ENCODE measurements at places on chromosomes 13 and 19.

DNA sequence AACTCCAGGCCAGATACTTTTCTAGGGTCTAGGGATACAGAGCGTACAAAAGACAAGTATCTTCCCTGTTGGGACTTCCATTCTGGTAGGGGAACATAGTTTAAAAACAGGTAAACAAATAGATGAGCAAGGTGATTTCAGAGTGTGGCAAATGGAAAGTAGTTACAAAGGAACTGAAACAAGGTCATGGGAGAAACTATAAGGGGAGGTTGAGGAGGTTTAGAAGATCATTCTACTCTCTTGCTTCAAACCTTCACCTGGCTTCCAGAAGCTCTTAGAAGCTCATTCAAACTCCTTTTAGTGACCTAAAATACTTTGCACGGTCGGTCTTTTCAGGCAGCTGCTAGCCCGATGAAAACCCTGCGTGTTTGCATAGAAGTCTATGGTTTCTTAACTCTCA is 9.1 kb downstream of the FFAR2 start:
- H3K4me3 ChIP-seq, result no peak overlapping the region
- H3K27me3 ChIP-seq, result peaks cover 7% of the 10 kb centered on the region
- H3K4me1 ChIP-seq, result peaks cover 23% of the 10 kb centered on the region

GRCh38 chr13:41820581-41821237 is 140.2 kb downstream of the VWA8 start:
- H3K4me1 ChIP-seq, result no peaks in the 10 kb centered on the region
- peak overlapping the region; percentile 64 for H3K27ac ChIP-seq
- H3K36me3 ChIP-seq, result peaks cover 2% of the 10 kb centered on the region
- no peak overlapping the region for H3K4me3 ChIP-seq
- DNase-seq, result no peak
- no peaks in the 10 kb centered on the region for H3K27me3 ChIP-seq

- H3K4me1 ChIP-seq, result no peaks in the 10 kb centered on the region
- peaks cover 20% of the 10 kb centered on the region for H3K27me3 ChIP-seq
- H3K4me3 ChIP-seq, result no peak overlapping the region
- no peaks in the 10 kb centered on the region for H3K36me3 ChIP-seq
- DNase-seq, result no peak
These were observed 23.7 kb upstream of the SHISA2 start for GRCh38 chr13:26075498-26075897.

DNA sequence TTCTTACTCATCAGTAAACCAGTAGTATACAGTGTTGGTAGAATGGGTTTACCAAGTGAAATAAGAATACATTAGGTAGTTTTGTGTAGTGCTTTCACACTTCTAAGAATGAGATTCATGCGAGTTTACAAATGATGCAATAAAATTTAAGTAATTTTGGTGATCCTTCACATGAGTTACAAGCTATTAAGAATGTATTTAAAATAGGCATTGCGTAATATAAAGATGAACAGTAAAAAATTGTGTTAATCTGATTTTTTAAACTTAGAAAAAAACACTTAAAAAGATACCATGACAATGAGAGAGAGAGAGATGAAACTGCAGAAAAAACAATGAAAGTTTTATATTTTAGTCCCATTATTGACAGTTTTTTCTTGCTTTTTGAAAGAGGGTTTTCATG is 570.5 kb downstream of the SLITRK6 start:
- H3K27ac ChIP-seq, result no peak overlapping the region
- H3K4me3 ChIP-seq, result no peak overlapping the region
- H3K4me1 ChIP-seq, result no peaks in the 10 kb centered on the region
- no peaks in the 10 kb centered on the region for H3K36me3 ChIP-seq

- H3K4me3 ChIP-seq, result no peak overlapping the region
- DNase-seq, result no peak
- H3K4me1 ChIP-seq, result no peaks in the 10 kb centered on the region
- no peaks in the 10 kb centered on the region for H3K36me3 ChIP-seq
These were observed 33.4 kb downstream of the FAM124A start for GRCh38 chr13:51255556-51255955.

DNA sequence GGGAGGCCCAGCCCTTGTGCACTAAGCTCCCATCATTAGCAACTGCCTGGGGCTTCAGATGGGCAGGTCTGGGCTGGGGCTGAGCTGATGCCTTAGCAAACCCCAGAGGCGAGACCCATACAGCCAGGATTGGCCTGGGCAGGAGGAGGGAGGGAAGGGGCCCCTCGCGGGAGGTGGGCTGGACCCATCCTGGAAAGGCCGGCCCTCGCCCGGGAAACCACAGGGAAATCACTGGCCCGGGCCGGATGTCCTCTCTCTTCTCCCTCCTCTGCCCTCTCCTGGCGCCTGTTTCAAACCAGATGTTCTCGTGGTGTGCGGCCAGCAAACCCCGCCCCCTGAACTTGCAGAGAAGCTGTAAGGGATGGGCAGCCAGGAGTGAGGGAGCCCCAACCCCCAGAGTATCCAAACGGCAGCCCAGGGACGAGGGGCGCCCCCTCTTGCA is 43.1 kb downstream of the TMEM255B start:
- no peaks in the 10 kb centered on the region for H3K36me3 ChIP-seq
- DNase-seq, result no peak

GRCh38 chr13:80359414-80359777 is 18.5 kb upstream of the SPRY2 start:
- H3K36me3 ChIP-seq, result no peaks in the 10 kb centered on the region
- no peaks in the 10 kb centered on the region for H3K27me3 ChIP-seq
- H3K27ac ChIP-seq, result no peak overlapping the region
- DNase-seq, result no peak
- no peaks in the 10 kb centered on the region for H3K4me1 ChIP-seq
- H3K4me3 ChIP-seq, result no peak overlapping the region

- H3K4me3 ChIP-seq, result no peak overlapping the region
- H3K4me1 ChIP-seq, result no peaks in the 10 kb centered on the region
- H3K27me3 ChIP-seq, result no peaks in the 10 kb centered on the region
These were observed 248.1 kb downstream of the ITGBL1 start for GRCh38 chr13:101700598-101700997.

DNA sequence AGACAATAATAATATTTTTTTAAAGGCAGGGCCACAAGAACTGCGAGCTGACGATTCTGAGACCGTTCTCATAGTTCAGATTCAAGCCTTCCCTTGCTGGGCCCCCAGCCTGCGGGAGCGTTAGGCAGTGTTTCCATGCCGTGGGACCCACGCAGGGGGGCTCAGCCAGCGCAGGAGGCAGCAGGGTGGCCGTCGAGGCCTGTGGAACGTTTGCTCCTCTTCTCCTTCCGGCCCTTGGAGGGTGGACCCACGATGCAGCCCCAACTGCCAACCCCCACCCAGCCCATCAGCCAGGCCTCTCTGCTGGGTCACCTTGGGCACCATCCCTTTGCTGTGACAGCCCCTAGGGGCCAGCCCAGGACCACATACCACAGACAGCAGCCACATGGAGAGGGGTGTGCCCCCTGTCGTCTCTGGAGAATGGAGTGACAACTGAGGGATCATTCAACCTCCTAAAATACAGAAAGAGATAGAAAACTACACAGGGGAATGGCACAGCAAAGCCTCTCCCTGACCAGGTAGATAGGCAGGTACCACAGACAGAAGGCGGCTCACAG is 46.8 kb downstream of the PDCD5 start:
- H3K36me3 ChIP-seq, result peaks cover 5% of the 10 kb centered on the region
- H3K4me1 ChIP-seq, result no peaks in the 10 kb centered on the region
- H3K27me3 ChIP-seq, result no peaks in the 10 kb centered on the region
- H3K27ac ChIP-seq, result no peak overlapping the region
- no peak for DNase-seq

DNA sequence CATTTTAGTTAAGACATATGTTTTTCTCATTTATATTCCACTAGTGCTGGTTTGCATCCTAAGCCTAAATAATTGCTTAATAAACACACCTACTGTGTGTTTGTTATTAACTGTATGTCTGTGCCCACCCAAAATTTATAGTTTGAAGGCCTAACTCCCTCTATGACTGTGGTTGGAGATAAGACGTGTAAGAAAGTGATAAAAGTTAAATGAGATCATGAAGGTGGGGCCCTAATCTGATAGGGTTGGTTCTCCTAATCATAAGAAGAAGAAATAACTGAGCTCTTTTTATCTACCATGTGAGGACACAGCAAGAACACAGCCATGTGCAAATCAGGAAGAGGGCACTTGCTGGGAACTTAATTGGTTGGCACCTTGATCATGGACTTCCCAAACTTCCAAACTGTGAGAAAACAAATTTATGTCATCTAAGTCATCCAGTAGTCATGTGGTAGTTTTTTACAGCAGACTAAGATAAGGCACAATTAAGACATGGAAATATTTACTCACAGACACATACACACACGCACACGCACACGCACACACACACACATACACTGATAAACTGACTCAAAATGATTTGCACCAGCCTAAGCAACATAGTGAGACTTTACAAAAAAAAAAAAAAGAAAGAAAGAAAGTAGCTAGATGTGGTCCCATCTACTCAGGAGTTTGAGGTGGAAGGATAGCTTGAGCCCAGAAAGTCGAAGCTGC is 662.1 kb downstream of the PCDH9 start:
- no peak overlapping the region for H3K27ac ChIP-seq
- DNase-seq, result no peak
- H3K4me3 ChIP-seq, result no peak overlapping the region
- H3K36me3 ChIP-seq, result no peaks in the 10 kb centered on the region

GRCh38 chr19:12478234-12478941 is 6.2 kb downstream of the ZNF709 start:
- H3K27ac ChIP-seq, result no peak overlapping the region
- no peak for DNase-seq
- no peak overlapping the region for H3K4me3 ChIP-seq
- peaks cover 2% of the 10 kb centered on the region for H3K36me3 ChIP-seq
- no peaks in the 10 kb centered on the region for H3K27me3 ChIP-seq

- H3K36me3 ChIP-seq, result no peaks in the 10 kb centered on the region
- H3K4me3 ChIP-seq, result peak overlapping the region; percentile 61
- peak overlapping the region; percentile 91 for H3K27ac ChIP-seq
- DNase-seq, result no peak
- H3K27me3 ChIP-seq, result no peaks in the 10 kb centered on the region
These were observed 14.0 kb downstream of the ELL start for GRCh38 chr19:18507727-18508440.

DNA sequence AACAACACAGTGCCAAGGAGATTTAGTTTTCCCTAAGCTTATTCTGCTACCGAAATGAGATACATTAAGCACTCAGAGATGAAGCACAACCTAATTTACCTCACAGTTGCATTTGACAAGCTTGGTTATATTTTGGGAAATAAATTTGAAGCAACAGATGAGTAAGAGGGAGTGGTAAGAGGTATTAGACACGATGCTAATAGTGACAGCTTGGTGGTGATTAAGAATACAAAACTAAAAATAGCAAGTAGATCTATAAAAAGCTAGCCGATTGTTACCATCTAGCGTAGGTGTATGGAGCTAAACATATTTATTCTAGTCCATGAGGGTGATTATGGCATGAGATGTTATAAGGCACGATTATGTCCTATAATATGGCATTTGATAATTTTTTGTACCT is 208.5 kb downstream of the PCCA start:
- no peaks in the 10 kb centered on the region for H3K36me3 ChIP-seq
- no peaks in the 10 kb centered on the region for H3K4me1 ChIP-seq
- DNase-seq, result no peak
- no peaks in the 10 kb centered on the region for H3K27me3 ChIP-seq
- H3K4me3 ChIP-seq, result no peak overlapping the region

GRCh38 chr13:49669735-49670309 is 21.5 kb downstream of the EBPL start:
- peak; percentile 22 for DNase-seq
- no peak overlapping the region for H3K27ac ChIP-seq
- H3K36me3 ChIP-seq, result peaks cover 1% of the 10 kb centered on the region
- H3K4me3 ChIP-seq, result no peak overlapping the region

DNA sequence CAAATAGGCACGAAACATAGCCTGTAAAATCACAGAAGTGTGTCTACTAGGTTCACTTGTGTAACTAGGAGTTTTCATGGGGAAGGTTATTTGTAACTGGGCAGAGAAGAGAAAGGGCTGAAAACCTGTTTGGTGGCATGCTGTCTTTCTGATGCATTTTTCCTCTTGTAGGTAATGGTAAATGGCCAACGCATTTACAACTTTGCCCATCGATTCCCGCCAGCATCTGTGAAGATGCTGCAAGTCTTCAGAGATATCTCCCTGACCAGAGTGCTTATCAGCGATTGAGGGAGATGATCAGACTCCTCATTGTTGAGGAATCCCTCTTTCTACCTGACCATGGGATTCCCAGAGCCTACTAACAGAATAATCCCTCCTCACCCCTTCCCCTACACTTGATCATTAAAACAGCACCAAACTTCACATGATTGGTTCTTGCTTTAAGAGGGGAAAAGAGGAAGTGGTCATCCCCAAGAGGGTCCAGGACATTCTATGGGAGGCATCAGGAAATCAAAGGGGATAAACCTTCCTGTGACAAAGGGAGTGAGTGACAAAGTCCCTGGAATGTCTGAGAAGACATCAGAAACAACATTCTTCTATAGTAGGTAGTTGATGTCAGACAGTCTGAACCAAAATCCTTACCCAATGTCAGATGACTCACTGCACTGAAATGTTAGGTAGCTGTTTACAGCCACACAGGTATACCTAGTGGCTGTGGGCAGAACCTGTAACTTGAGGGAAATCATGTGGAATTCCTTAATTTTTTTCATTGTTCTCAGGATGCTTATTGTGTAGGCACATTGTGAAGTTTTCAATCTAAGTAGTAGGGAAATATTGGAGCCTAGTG is 5.0 kb downstream of the LGALS14 start:
- peaks cover 49% of the 10 kb centered on the region for H3K4me1 ChIP-seq
- H3K36me3 ChIP-seq, result peaks cover 8% of the 10 kb centered on the region
- DNase-seq, result no peak
- peaks cover 6% of the 10 kb centered on the region for H3K27me3 ChIP-seq
- no peak overlapping the region for H3K27ac ChIP-seq

DNA sequence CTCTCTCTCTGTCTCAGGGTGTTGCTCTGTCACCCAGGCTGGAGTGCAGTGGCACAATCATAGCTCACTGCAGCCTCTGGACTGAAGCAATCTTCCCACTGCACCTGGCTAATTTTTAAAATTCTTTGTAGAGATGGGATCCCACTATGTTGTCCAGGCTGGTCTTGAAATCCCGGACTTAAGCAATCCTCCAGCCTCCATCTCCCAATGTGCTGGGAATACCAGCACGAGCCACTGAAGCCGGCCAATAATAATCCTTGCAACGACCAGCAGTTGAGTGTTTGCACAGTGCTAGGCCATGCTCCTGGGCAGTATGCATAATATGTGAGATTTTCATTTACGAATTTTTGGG is 640 bp upstream of the EPOR start:
- DNase-seq, result no peak
- peaks cover 36% of the 10 kb centered on the region for H3K4me1 ChIP-seq
- peak overlapping the region; percentile 31 for H3K4me3 ChIP-seq
- H3K36me3 ChIP-seq, result peaks cover 2% of the 10 kb centered on the region

DNA sequence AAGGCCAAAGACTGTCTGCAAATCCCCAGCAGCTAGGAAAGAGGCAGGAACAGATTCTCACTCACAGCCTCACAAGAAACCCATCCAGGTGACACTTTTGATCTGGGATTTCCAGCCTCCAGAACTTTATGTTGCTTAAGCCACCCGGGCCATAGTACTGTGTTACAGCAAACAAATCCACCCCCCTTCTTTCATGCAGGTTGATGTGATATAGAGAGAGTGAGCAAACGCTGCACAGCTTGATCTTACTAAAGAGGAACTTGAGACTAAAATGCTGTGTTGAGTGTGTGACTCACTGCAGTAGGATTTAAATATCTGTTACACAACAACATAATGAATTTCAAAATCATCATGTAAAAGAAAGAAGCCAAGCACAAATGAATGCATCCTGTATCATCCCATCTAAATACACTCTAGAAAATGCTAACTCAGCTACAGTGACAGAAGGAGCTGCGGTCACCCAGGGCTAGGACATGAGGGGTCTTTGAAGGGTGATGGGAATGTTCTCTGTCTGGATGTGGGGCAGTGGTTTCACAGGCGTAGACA is 32.2 kb downstream of the RCBTB2 start:
- no peak for DNase-seq
- peaks cover 49% of the 10 kb centered on the region for H3K4me1 ChIP-seq
- H3K4me3 ChIP-seq, result no peak overlapping the region
- H3K27ac ChIP-seq, result no peak overlapping the region
- no peaks in the 10 kb centered on the region for H3K27me3 ChIP-seq
